Activated B cell treated with CpG ODN at 0.5 μM for 24 hours (primary cell): ENCODE measurements at places on chromosomes 16 and 17. TPM values are rescaled to one million over a fixed set of nuclear protein-coding genes. Genes with fewer than 3 reads are reported as not detected.
A peak's percentile ranks its signal among the peaks of the same experiment; 100 is the strongest.

DNA sequence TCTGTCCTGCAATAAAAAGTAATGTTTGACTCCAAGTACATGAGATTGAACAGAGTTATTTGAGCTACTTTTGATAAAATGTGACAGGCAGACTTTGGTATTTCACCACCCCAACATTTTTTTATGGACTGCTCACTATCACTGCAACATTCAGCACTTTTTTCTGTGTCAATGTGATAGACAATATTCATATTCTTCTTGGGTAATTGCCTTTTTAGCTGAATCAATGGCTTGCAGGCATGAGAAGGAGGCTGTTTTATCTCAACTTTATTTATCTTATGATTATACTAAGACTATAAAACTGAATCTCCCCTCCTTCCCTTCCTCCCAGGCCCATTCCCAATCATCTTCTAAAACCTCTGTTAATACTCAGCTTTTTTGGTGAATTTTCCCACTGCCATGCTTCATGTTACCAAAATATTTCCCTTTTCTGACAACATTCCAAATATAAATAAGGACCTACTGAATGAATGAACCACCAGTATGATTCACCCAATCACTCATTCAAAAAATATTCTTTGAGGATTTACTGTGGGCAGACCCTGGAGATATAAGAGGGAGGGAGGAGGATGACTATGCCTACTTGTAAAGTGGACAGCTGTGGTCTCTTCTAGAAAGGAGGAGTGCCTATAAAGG, 67.6 kb downstream of the CDH13 start:
- no peak for DNase-seq
- H3K4me3 ChIP-seq, result no peak overlapping the region

UBALD2 gene
- total RNA-seq, result 144 and 152 TPM in 2 replicates

DNA sequence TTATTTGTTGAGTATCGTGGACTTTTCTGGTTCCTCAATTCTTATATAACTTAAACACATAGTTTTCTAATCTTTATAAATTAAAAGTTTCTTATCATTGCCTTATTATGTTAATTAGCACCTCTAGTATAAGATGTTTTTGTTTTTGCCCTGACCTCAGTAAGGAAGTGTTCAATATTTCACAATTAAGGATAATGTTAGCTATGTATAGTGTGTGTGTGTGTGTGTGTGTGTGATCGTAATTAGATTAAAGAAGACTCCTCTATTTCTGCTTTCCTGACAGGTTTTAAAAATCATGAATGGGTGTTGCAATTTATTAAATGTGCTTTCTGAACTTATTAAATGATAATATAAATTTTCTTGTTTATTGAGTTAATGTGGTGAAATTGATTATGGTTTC, 12.0 kb downstream of the IL21R start:
- peaks cover 70% of the 10 kb centered on the region for H3K4me1 ChIP-seq
- H3K27ac ChIP-seq, result no peak overlapping the region
- H3K36me3 ChIP-seq, result peaks cover 85% of the 10 kb centered on the region
- no peaks in the 10 kb centered on the region for H3K27me3 ChIP-seq
- no peak for DNase-seq

- no peak for DNase-seq
- H3K36me3 ChIP-seq, result no peaks in the 10 kb centered on the region
- no peak overlapping the region for H3K4me3 ChIP-seq
- no peak overlapping the region for H3K27ac ChIP-seq
- H3K4me1 ChIP-seq, result no peaks in the 10 kb centered on the region
Measured at GRCh38 chr16:47866423-47866822, 289.4 kb downstream of the ABCC12 start.

- H3K4me1 ChIP-seq, result peaks cover 15% of the 10 kb centered on the region
- DNase-seq, result peak; percentile 46
- H3K27me3 ChIP-seq, result peaks cover 59% of the 10 kb centered on the region
- no peaks in the 10 kb centered on the region for H3K36me3 ChIP-seq
Measured at GRCh38 chr17:38605841-38606645, at the start of gene SRCIN1. Gene SRCIN1 (minus strand): TSS chr17:38605952. CDS start chr17:38605705, 247 bp downstream.

CLUH gene
- total RNA-seq, result 101 and 115 TPM in 2 replicates
